Islet precursor cell (in vitro differentiated cells): ENCODE measurements at places on chromosomes 3 and 15.
A peak's percentile ranks its signal among the peaks of the same experiment; 100 is the strongest.

- DNase-seq, result no peak
Measured at GRCh38 chr3:63753995-63754394, 65.1 kb upstream of the C3orf49 start.

DNA sequence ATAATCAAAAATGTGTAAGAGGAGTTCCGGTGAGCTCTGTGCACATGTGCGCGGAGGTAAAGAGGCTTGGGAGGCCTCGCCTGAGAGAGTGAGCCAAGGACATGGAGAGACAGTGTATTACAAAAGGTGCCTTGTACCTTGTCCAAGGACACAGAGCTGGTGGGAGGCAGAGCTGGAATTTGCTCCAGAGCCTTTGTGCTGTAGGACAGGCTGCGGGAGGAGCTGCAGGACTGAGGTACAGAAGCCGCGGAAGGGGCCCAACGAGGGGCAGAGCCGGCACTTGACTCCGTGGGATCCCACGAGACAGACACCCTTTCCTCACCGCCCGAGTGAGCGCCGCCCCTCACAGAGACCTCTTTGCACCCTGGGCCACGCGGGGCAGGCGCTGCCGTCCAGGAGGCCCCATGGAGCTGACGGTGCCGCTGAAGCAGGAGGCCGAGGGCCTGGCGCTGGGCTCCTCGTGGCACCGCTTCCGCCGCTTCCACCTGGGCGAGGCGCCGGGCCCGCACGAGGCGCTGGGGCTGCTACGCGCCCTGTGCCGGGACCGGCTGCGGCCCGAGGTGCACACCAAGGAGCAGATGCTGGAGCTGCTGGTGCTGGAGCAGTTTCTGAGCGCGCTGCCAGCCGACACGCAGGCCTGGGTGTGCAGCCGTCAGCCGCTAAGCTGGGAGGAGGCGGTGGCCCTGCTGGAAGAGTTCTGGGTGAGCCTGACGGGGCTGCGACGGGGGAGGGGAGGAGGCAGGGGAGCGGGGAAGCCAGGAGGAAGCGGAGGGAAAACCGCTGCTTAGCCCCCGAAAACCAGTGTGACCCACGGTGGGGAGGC is 68.7 kb downstream of the SLTM start:
- DNase-seq, result peak; percentile 72

GRCh38 chr3:188465311-188465710 is 311.4 kb downstream of the LPP start:
- DNase-seq, result no peak

DNA sequence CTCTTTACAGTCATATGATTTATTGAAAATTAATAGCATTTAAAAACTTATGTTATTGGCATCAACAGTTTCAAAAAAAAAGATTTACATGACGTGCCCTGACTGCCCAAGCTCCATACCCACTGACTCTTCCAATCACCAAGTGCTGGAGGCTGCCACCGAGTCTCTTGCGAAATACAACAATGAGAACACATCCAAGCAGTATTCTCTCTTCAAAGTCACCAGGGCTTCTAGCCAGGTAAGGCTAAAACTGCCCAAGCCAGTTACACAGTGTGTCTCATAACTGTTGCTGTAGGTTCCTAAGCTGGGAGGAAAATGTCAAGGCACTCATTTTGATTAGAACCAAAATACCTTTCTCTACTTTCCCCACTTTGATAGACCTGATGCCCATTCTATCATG is 4.5 kb downstream of the FETUB start:
- DNase-seq, result no peak

DNA sequence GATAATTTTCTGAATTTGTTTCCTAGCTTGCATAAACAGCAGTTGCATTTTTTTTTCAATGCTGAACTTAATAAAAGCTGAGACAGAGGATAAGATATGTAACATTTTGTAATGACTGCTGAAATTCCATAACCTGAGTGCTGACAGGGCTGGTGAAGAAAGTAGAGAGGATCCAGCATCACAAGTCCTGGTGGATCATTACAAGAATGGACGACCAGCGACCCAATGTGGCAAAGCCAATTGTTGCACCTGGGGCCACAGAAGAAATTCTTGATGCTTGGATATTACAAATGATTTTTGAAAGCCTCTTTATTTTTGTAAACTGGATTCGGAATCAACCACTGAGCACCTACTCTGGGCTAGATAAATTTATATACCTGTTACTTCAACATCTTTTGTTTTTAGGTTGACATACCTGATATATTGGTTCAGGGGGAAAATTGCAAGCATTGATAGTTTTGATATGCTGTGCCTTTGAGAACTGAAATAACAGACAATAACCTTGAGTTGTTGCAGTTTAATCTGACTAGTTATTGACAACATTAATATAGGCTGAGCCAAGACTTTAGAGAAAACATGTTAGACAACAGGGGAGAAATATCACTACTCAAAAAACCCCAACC is 3.9 kb upstream of the ACTL6A start:
- peak; percentile 76 for DNase-seq

- peak; percentile 55 for DNase-seq
Measured at GRCh38 chr3:11556851-11557644, 86.7 kb downstream of the VGLL4 start.

DNA sequence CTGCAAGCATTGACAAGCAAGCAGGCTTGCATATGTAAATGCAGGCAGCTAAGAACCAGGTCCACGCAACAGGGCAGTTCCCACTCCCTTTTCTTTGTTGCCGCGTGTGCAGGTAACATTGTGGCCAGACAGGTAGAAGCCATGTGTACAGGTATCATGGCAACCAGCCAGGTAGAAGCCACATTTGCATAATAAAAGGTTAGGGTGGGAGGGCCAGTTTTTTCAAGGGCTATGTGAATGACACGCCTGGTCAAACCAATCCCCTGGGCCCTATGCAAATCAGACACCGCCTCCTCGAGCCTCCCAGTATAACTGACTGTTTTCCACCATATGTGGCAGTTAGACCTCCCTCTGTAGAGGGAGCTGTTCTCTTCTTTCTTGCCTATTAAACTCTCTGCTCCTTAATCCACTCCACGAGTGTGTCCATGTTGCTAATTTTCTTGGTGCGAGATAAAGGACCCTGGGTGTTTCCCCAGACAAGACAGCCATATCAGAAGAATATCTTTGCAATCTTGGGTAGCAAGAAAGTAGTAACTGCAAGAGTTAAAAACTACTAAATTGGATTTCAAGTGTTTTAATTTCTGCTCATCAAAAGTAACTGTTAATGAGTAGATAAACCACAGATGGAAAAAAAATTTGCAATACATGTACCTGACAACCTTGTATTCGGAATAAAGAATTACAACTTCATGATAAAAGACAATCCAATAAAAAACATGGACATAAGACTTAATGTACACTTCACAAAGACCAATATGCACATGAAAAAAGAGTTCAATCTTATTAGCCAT is 21.8 kb downstream of the PCOLCE2 start:
- DNase-seq, result peak; percentile 94

DNA sequence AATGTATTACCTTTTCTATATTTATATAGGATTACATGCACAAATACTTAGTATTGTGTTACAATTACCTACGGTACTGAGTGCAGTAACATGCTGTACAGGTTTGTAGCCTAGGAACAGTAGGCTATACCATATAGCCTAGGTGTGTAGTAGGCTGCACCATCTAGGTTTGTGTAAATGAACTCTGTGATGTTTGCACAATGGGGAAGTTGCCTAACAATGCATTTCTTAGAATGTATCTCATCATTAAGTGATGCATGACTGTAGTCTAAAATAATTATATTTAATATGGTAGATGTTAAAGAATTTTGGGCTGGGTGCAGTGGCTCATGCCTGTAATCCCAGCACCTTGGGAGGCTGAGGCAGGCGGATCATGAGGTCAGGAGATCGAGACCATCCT is 281.0 kb downstream of the KLF13 start:
- no peak for DNase-seq

GRCh38 chr3:140809316-140809715 is 131.5 kb downstream of the TRIM42 start:
- DNase-seq, result no peak

GRCh38 chr3:159609625-159610024 is 379.0 kb upstream of the IL12A start:
- no peak for DNase-seq

- peak; percentile 54 for DNase-seq
Measured at GRCh38 chr15:82532383-82532990, 7.8 kb downstream of the RPS17 start.
